BE2C (cell line): ENCODE measurements at places on chromosomes 5 and 9.
A peak's percentile ranks its signal among the peaks of the same experiment; 100 is the strongest.

DNA sequence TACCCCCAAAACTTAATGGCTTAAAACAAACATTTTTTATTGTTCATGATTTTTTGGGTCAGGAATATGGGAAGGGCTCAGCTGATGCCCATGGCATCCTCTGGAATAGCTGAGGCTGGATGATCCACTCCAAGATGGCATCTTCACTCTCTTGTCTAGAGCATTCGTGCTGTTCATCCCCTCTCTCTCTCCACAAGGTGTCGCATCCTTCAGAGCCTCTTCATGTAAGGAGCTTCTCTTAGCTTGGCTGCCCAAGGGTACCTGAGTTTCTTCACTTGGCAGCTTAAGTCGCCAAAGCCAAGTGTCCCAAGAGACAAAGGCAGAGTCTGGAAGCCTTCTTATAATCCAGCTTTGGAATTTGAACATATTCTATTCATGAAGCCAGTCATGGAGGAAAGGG lies 294.7 kb downstream of the CHSY3 start:
- DNase-seq: peak; percentile 8

DNA sequence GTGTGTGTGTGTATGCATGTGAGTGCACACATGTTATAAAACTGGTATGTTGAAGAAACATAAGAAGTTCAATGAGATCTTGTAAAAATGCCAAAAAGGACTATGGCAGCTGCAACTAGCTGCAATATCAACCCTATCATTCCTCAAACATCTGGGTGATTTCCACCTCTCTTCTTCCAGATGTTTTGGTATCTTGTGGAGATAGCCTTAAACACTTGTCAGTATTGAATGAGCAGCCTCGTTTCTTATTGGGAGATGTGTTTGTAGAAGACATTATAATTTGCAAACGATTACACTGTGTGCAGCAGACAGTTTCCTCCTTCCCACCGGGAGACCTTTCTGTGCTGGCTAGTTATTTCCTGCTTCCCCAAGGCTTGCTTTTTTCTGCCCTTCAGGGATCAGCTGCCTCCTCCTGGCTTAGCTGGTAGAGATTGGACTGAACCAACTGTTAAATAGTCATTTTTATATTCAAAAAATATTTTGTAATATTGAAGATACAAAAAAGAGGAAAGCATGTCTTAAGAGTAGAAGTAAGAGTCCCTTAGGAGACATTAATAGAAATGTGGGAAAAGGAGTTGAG lies 168.4 kb upstream of the MPDZ start:
- no peak for DNase-seq

- peak; percentile 81 for DNase-seq
These were observed at the start of gene STOM for GRCh38 chr9:121369595-121370265. Gene STOM (minus strand): TSS chr9:121370250. CDS start chr9:121370187, 63 bp downstream.

GRCh38 chr9:128390813-128391711 lies 19.9 kb downstream of the URM1 start:
- DNase-seq: no peak

GRCh38 chr9:130327781-130328348 lies 62.3 kb downstream of the HMCN2 start:
- DNase-seq: peak; percentile 93
